ENCODE measurements at places on chromosomes 11 and 22. TPM values are rescaled to one million over a fixed set of nuclear protein-coding genes. Genes with fewer than 3 reads are reported as not detected.

GRCh38 chr11:133978794-133979193, 22.0 kb upstream of the IGSF9B start:
- no peak for DNase-seq

OR2D2 gene
- total RNA-seq = not detected

FADS2 gene
- 37.6 TPM for total RNA-seq

CDC45 gene
- not detected for total RNA-seq

ANKK1 gene
- total RNA-seq = not detected
